ENCODE measurements at places on chromosomes 3 and 15.

DNA sequence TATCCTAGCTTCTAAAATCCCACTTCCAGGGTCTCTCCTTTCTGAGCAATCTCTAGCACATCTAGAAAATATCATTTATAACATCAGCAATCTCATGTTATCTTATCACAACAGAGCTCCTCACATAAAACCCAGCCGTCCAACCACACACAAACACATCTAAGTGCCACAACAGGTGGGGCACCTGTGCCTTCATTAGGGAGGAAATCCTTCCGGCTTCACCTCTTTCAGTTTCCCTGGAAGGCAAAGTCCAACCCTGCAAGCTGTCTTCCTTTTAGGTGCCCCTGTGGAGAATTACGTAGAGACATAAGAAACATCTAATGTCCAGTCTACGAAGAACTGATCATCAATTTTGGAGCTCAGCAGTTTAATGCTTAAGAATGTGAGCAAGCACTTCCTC is 1.6 kb downstream of the ZDHHC3 start:
- no peak for DNase-seq

- DNase-seq: no peak
These were observed 100.8 kb upstream of the ABHD17C start for GRCh38 chr15:80594091-80594889.

- DNase-seq: no peak
These were observed 596.3 kb downstream of the ZIC1 start for GRCh38 chr3:148005456-148005855.

GRCh38 chr3:39126532-39127071 is 19.1 kb downstream of the TTC21A start:
- DNase-seq: no peak

- no peak for DNase-seq
These were observed 243.9 kb downstream of the SHQ1 start for GRCh38 chr3:72604328-72604727.

- no peak for DNase-seq
These were observed 2.0 kb downstream of the ANKRD28 start for GRCh38 chr3:15795651-15796308.
